NCI-H526 treated with DMSO at 0.1 percent for 48 hours (cell line): ENCODE measurements at places on chromosomes 5 and 9.

GRCh38 chr5:9536717-9537116, 9.2 kb downstream of the SEMA5A start:
- DNase-seq: no peak

GRCh38 chr5:15691521-15691920, 191.5 kb downstream of the FBXL7 start:
- no peak for DNase-seq

- DNase-seq: no peak
Measured at GRCh38 chr5:946720-947625, 54.3 kb downstream of the TRIP13 start.

GRCh38 chr9:69760278-69760610, 433 bp upstream of the PTAR1 start:
- no peak for DNase-seq

DNA sequence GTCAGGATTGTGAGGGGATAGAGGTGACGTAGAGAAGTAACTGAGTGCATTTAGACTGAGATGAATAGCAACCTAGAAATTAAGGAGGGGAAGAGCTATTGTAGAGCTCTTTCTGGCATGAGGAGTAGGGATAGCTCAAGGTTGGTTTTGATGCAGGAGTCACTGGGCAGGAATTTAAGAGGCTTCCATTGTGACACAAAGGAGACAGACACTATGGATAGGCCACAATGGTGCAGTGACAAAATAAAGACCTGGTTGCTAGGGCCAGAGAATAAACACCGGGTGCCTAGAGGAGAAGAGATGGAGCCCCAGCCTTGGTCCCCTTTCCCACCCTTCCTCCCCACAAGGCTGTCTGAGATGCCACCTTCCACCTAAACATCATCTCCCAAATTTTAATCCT, at the start of gene SPZ1:
SPZ1 (plus strand) TSS at position 301 of the 400 bp plus-strand sequence. CDS start 214 bp downstream, outside the sequence.
- DNase-seq: no peak

DNA sequence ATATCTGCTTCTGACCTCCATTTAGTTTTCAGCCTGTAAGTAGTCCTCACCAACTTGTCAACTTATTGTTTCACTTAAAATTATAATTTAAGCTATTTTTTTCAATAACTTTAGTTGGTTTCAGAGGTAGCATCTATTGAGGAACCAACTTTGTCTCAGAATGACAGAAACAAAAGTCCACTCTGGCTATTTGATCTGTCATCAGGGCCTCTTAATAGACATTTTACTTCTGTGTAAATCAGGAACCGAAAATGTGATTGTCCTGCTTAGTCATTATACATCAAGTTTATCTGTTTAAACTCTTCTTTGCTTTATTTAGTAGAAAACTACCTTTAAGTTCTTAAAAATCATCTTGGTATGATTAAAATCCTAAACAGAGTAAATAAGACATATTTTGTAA, 820.8 kb upstream of the EDIL3 start:
- DNase-seq: no peak

DNA sequence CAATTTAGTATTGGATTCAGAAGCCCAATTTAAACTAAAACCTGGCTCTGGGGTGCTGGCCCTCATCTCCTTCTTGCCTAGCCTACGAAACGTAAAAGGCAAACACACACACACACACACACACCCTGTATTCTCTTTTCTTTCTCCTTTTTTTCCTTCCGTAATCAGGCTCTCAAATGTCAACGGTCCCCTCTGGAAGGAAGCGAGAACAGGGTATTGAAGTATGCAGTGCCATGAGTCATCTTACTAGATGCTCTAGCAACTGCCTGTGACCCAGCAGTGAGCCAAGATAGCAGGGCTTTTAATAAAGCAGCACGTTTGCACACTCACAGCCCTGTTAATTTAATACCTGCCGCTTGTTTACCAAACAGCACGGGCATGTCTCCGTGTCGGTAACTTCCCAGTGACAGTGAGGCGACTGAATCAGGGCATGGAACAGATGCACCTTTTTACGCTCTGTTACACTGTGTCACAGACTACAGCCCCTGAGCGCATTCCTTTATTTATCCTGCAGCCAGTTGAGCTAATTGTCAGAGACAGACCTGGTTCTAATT, 243.8 kb downstream of the BNC2 start:
- peak; percentile 80 for DNase-seq

DNA sequence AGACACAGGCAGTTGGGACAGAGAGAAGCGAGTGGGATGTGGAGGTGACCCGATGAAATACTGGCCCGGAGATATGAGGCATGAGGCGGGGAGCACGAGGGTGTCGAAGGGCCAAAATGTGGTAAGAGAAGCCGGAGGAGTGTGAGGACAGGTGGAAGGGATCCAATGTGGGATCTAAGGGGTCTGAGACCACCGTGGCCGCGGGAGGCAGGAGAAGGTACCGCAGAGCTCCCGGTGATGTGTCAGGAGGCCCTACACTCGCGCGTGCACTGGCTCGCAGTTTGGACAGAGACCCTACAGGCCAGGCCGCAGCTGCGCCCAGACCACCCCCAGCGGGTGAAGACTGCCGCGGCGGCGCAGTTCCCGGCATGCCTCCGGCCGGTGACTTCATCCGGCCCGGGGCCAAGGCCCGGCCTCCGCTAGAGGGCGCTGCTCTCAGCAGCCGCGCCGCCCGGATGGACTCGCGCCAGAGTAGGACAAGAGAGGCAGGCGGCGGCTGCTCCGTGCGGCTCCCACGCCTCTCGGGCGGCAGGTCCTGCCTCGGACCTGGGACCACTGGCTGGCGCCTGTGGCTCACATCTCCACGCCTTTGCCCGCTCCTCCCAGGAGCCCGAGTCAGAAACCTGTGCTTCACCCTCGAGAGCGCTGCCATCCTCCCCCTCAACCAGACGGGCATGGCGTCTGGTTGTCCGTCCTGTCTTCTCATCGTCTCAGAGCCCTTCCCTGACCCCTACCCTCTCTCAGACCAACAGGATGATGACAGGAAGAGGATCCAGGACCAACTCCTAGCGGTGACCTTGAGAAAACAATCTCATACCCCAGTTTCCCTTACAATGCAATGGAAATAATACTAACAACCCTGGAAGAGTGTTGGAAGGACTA, 35.4 kb upstream of the STING1 start:
- DNase-seq: peak; percentile 32

GRCh38 chr5:140555747-140556312, 1.4 kb downstream of the SRA1 start:
- DNase-seq: no peak

DNA sequence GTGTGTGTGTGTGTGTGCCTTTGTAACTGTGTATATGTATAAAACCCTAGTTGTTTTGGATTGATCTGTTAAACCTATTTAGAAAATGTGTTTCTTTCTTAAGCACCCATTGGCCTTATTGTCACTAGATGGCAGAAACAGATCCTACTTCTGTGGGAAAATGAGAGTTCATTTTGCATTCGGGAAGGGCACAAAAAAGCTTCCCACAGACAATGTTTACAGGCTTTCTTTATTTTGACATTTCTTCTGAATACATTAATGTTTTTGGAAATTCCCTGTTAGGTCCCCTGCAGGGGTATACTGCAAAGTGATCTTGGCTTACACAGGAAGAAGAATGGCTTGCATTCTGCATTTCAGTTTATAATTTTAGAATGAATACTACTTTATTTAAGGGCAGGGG, 481.8 kb upstream of the ARRDC3 start:
- no peak for DNase-seq

DNA sequence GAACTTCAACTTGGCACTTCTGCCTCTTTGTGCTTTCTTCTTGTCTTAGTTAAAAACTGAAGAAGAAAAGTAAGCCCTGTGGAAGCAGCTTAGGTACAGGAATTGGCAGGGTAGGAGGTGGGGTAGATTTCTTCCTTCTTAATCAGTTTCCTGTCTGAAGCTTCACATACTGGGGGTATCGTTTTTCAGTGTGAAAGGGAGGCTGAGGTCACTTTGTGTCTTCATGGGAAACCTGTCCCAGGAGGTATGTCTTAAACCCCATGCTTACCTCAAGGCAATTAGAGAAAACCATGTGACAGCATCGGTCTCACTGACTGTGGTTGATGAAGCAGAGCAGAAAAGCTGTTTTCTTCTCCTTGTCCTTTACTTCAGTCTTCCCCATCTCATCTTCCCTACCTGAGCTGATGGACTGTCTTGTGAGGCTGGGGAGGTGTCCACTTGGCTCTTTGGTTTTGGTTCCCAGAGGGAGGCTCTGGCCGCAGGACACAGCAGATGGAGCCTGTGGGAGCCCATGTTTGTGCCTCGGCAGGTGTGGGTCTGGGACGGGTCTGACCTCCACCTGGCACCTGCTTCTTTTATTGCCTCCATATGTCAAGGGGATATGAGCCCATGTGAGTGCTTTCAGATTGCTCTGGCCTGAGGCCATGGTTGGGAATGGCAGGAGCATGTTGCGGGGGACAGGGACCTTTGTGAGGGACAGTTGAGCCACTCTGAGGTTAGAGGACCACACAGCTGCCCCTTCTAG, 47.0 kb downstream of the SH3GL2 start:
- DNase-seq: no peak

DNA sequence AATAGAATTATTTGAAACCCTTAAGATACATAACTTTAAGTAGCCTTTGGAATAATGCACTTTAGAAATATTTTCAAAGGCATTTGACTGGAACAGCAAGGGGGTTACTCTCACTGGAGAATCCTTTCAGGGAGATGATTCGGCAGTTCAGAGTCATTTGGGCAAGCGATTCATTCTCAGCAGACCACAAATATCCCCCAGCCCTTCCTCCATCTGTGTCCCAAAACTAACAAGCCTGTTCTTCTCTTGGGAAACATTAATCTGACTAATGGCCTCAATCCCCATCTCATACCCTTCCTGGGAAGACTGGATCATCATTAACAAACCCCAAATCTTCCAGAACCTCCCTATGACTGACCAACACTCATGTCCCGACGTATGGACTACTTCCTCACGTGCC, 65.8 kb upstream of the S1PR3 start:
- no peak for DNase-seq

GRCh38 chr9:12884736-12885395, 110.0 kb downstream of the LURAP1L start:
- peak; percentile 33 for DNase-seq

- no peak for DNase-seq
Measured at GRCh38 chr5:179304871-179305270, 40.4 kb downstream of the ADAMTS2 start.

DNA sequence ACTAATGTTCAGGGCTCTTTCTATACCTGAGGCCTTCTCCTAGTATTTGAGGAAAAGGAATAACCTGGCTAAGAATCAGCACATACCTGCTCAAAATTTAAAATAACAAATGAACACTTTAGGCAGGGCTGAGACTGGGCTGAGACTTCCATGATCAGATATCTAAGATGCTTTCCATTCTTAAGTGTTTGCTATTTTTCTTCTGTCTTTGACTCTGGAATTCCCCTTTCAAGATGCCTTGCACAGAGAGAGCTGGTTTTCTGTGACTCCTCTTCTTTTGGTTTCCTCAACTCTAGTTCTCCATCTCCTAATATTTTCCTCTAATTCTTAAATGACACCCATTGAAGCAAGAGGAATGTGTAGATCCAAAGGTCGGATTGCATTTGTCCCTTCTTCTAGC, 61.1 kb downstream of the DPYSL3 start:
- no peak for DNase-seq

GRCh38 chr9:32954642-32955041, 46.8 kb downstream of the APTX start:
- no peak for DNase-seq

- no peak for DNase-seq
Measured at GRCh38 chr9:97788763-97789663, 64.0 kb upstream of the FOXE1 start.

GRCh38 chr5:133083901-133084300, 32.1 kb downstream of the HSPA4 start:
- DNase-seq: no peak

GRCh38 chr9:19922476-19923118, 133.8 kb upstream of the SLC24A2 start:
- peak; percentile 73 for DNase-seq

DNA sequence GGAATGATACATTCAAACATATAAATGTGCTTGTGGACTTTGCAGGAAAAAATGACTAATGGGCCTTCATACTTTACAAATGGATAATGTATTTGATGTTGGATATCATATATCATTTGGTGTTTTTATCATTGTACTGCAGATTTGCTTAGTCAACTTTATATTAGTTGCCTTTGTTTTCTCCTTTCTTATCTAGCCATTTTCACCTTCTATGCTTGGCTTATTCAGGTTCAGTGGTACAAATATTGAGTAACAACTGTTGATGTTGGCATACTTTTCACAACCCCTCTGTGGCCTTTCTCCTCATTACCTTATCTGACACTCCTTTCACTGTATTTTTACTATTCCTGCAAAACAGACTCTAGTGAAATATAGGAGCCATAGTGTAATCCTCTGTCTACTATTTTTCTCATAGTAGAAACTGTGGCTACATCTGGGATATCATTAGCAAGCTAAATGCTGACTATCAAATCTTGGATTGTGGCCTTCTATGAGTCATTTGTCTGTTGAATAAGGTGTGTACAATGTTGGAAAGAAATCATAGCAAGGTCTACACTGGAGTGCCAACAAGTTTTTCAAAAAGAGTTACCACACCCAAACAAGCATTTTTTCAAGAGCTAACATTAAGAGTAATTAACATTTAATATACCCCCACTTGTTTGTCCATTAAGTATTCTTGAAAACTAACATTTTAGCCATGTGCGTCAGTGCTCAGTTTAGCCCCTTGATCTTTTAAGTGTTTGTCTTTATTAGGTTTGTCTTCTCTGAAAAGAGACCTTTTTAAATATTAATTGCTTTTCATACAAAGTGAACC, 330.1 kb downstream of the ADGRV1 start:
- DNase-seq: no peak

- no peak for DNase-seq
Measured at GRCh38 chr5:65137631-65138030, 344.1 kb downstream of the ADAMTS6 start.

DNA sequence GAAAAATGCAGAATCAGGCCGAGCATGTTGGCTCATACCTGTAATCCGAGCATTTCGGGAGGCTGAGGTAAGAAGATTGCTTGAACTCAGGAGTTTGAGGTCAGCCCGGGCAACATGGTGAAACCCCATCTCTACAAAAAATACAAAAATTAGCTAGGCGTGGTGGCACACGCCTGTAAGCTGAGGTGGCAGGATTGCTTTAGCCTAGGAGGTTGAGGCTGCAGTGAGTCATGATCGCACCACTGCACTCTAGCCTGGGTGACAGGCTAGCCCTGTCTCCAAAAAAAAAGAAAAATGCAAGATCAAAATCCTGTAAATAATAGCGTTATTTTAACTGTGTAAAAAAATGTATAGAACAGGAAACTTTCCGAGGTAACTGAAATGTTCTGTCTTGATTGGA, 39.4 kb downstream of the RNF44 start:
- DNase-seq: no peak

- no peak for DNase-seq
Measured at GRCh38 chr5:119355685-119356611, at the start of gene TNFAIP8. Gene TNFAIP8, plus strand, starts transcription at chr5:119356019. Its CDS starts 72 bp downstream, at chr5:119356091.

- no peak for DNase-seq
Measured at GRCh38 chr5:75710637-75711036, 6.6 kb downstream of the POC5 start.

GRCh38 chr5:149859746-149860145, 84.8 kb downstream of the PDE6A start:
- no peak for DNase-seq

- no peak for DNase-seq
Measured at GRCh38 chr9:110103257-110103656, 104.7 kb downstream of the C9orf152 start.
